ENCODE measurements at places on chromosomes 6 and 20.

- no peak for DNase-seq
Measured at GRCh38 chr20:2817341-2817726, 1.2 kb downstream of the TMEM239 start.

DNA sequence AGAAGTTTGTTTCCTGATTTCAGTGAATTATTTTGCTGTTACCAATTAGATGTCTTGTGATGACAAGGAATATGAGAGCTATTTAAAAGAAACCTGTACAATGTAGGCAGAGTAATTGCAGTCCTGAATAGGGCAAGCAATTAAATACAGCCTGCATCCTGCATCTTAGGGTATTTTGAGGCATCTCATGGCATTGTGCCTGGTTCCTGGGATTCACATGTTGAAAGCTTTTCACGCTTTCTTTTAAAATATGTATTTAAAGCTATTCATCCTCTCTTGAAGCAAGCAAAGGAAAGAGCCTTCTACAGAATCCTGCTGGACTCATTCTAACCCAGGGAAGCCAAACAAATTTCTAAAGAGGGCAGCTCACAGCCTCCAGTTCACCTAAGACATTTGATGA lies 4.7 kb upstream of the RRAGD start:
- no peak for DNase-seq

DNA sequence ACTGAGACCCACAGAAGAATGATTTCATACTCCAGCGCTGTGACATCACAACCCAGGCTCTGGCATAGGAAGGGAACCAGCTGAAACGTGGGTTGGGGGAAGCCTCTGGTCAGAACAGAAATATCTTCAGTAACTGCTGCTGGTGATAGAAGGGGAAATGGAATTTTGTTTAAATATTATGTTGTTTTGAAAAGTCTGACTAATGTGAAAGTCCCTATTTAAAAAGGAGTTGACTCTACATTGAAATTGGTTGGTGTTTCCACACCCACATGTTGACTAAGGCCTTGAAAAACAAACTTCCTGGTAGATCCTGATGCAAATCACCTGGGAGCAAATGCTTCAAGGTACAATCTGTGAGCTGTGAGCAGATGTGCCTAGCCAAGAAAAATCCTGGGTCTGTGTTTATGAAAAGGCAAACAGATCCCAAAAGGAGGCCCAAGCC lies 24.5 kb upstream of the TCP11 start:
- DNase-seq, result no peak

GRCh38 chr6:143961066-143961465 lies 47.0 kb downstream of the PLAGL1 start:
- DNase-seq, result no peak

DNA sequence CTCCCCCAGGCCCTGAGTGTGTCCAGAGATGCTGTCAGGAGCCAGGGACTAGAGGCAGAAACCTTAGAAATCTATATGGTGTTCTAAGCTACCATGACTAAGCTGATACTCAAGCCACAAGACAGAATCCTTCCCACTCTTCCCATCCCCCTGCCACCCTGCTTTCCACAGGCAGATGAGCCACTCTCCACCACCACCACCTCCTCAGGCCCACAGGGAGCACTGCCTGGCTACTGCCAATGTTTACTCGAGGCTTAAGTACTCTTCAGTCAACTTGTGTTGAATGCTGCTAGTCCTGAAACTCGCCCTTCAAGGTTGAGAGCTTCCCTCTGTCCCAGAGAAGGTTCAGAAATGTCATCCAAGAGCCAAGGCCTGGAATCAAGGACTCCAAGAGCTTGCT lies 56.2 kb downstream of the CENPW start:
- no peak for DNase-seq

DNA sequence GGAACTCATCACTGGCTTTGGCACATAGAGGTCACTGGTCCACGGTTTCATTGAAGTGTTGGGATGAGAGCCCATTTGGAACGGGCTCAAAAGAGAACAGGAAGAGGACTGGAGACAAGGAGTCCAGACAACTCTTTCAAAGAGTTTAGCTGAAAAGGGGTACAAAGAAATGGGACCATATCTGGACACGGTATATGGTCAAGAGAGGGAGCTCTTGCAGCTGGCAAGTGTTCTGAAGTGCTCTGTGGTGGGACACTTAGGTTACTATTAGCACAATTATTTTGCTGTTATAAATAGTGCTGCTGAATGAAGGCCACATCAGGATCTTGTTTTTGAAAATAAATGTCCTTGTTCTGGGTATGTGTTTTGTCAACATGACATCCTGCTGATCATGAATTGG lies 4.6 kb downstream of the SGK2 start:
- DNase-seq, result no peak

- DNase-seq, result no peak
Measured at GRCh38 chr20:38945012-38945411, 17.1 kb upstream of the DHX35 start.

DNA sequence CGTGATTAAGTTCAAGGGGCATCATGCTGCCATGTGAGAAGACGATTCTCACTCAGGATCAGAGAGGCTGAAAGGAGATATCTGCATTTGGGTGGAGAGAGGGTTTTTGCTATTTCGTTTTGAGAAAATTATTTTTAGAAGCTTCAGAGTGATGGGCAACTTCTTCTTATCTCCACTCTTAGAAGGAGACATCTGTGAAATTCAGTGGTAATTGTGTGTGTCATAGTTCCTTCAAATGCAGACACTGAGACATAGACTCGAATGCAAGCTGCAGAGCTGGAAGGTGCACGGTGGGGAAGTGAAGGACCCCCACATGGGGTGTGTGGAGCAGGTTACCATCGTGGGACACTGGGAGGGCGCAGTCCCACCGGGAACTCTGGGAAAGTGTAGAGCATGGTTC lies 116.8 kb downstream of the PRND start:
- no peak for DNase-seq

DNA sequence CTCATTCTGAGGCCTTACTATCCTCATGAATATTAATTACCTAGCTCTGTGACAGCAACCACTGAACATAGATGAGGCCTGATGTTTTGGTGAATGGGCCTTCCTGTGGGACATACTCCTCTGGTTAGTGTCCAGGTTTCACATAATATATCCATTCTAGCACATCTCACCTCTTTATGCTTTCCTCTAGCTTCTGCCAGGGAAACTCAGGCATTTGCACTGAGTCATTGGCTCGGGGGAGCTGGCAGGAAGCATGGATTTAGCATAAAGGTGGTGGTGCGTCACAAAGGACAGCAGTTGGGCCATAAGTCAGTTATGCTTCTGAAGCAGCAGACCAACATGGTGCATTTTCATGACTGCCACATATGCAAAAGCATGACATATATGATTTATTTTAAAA lies 37.5 kb upstream of the TMEM170B start:
- no peak for DNase-seq

GRCh38 chr20:40104959-40105358 lies 584.1 kb downstream of the MAFB start:
- DNase-seq, result no peak

- no peak for DNase-seq
Measured at GRCh38 chr6:24664046-24664987, 2.4 kb downstream of the TDP2 start.

DNA sequence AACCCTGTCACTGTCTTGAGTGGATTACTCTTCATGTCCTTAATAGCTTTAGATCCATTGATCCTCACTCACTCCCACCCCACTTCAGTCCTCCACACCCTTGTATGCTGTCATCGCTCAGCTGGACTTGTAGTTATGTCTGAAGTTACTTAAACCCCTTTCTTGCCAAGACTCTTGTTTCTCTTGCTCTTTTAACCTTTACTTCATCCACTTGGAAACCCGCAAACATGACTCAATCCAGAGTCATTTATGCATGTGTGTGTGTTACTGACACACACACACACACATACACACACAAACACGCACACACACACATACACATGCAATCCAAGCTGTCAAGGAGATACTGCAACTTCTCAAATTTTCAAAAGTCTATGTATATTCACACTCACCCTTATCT lies 341.8 kb downstream of the SYNE1 start:
- no peak for DNase-seq

- DNase-seq, result no peak
Measured at GRCh38 chr6:108116546-108117426, 42.2 kb upstream of the OSTM1 start.

- DNase-seq, result no peak
Measured at GRCh38 chr6:72534236-72534635, 87.6 kb upstream of the KCNQ5 start.

- DNase-seq, result no peak
Measured at GRCh38 chr20:53652859-53653517, 59.3 kb upstream of the ZNF217 start.

- no peak for DNase-seq
Measured at GRCh38 chr6:159169193-159169555, at the start of gene FNDC1. TSS of gene FNDC1 (plus strand) at chr6:159169400. CDS start at chr6:159169597, 197 bp downstream.

GRCh38 chr6:124994648-124995047 lies 32.4 kb downstream of the RNF217 start:
- DNase-seq, result no peak

GRCh38 chr20:6663751-6664388 lies 103.6 kb upstream of the BMP2 start:
- no peak for DNase-seq

DNA sequence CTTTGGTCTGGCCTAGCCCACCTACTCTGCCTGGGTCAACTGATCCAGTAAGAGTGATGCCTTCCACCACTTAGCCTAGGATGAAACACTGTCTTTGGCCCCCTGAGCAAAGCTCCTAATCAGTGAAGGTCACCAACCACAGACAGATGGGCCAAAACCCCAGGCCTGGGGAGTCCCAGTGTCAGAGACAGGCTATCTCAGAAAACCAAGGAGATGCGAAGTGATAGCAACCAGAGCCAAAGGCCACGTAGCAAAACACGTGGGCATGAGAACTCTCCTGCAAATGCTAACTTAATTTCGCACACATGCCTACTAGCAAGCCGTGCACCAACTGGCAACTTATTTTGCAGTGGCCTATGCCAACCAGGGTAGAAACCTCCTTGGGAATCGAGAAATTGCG lies 29.1 kb downstream of the AGPAT4 start:
- no peak for DNase-seq

DNA sequence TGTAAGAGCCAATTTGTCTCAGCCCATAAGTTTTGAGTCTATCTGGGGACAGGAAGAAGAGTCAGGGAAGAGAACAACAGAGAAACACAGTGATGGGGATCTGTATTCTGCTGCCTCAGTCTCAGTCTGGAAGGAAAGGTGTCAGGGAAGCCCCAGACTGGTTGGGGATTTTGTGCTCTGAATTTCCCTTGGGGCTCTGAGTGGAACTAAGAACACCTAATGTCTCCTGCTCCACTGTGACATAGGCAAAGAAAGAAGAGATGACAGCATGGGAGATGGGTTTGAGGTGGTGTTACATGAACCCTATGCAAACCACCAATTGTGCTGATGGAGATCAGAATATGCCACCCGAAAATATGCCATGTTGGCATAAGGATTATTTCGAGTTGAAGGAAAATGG lies 139.5 kb upstream of the MYLIP start:
- no peak for DNase-seq

DNA sequence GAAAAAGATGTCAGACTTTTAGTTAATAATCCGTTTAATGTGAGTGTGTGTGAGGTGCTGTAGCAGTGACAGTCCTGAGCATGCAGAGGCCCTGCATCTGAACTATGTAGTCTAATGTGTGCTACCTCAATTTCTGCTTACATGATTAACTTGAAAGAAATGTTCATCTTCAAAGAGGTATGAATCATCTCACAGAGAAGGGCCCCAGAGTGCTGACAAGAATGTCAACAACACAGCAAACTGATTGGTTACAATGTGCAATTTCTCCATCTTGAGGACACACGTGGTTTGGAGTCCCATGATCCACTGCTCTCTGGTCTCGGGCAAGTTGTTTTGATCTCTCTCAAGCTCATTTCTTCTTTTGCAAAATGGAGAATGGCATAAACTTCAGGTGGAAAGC lies 61.7 kb upstream of the EMILIN3 start:
- no peak for DNase-seq

- no peak for DNase-seq
Measured at GRCh38 chr6:104771258-104771832, 88.4 kb downstream of the HACE1 start.

DNA sequence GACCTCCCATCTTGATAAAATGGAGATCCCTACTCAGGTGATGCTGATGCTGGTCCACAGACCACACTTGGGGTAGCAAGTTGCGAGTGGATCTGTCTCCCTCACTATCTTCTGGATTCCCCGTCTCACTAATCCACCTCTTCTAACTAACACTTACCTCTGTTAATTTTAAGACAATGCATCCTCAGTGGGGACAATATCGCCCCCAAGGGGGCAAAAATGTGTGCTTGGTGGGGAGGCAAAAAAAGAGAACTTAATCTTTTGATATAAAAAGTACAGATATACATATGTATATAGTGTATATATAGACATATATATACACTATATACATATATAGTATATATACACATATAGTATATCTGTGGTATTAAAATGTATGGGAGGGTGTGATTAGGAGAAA lies 4.3 kb downstream of the LRFN2 start:
- no peak for DNase-seq

GRCh38 chr6:109303640-109304283 lies 78.5 kb downstream of the CD164 start:
- DNase-seq, result no peak

DNA sequence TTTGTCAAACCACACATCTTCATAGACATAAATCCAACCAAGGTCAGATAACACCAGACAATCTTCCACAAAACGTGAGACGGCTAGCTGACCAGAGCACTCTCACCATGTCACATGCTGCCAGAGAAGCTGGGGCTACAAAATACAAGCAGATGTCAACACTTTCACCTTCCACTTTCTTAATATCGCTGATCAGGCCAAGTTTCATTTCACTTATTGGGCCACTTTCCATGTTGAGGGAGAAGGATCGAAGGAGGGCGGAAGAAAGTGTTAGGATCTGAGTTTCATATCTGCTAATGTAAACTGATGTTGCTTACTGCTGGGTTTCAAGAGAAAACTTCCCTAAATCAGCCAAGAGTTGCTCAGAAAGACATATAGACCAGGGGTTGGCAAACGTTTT lies 177.0 kb upstream of the PRDM1 start:
- DNase-seq, result no peak

- no peak for DNase-seq
Measured at GRCh38 chr6:137944793-137945498, 77.9 kb downstream of the TNFAIP3 start.

- DNase-seq, result no peak
Measured at GRCh38 chr6:126477678-126478077, 137.8 kb downstream of the CENPW start.

DNA sequence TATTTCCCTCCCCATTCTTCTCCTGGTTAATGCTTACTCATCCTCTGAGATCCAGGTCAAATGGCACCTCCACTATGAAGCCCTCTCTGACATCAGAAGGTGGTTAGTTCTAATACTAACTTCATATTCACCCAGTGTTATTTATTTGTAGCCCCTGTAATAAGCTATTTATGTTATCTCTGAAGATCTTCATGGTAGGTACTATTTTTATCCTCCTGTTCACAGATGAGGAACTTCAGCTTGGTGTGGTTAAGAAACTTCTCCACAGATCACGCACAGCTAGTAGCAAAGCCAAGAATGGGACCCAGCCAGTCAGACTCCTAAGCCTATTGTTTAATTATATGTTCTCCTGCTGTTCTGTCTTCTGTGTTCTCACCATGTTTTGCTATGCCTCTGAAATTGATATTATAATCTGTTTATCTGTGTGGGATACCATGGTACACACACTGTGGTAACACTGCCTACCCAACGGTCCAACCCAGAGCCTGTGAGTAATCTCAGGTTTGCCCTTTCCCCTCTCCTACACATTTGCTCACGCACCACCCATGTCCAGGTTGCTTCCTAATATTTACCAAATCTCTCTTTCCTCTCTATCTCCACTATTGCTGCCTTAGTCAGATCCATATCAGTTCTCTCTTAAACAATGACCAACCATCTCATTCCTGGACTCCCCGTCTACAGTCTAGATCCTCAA lies 98.4 kb downstream of the IPCEF1 start:
- no peak for DNase-seq

GRCh38 chr20:63321148-63321831 lies 28.3 kb downstream of the COL20A1 start:
- peak; percentile 9 for DNase-seq

Data from T-helper 1 cell (primary cell).